ENCODE measurements at places on chromosomes 7 and 10.

- no peak for DNase-seq
Observed at GRCh38 chr7:2017481-2017891, 215.3 kb downstream of the MAD1L1 start.

GRCh38 chr7:13879994-13880686, 109.3 kb downstream of the ETV1 start:
- peak; percentile 82 for DNase-seq

DNA sequence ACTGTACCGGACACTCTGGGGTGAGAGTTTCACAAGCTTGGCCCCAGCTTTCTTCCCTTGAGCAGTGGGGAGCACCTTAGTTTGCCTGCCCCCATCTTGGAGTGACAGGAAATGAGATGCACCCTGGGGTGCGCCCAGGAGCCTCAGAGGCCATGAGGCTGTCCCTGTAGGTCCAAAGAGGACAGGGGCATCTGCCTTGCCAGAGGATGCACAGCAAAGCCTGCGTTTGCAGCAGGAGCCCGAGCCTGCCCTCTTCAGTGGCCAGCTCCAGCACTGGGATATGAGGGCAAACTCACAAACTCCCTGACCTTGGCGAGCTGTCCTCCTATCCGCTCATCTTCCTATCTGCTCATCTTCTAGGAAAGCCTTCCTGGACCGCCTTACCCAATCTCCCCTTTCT, 79.5 kb downstream of the PROSER2 start:
- DNase-seq = no peak

GRCh38 chr7:38928506-38928905, 19.5 kb upstream of the VPS41 start:
- DNase-seq = no peak

GRCh38 chr7:17580856-17581255, 282.4 kb downstream of the AHR start:
- DNase-seq = no peak

GRCh38 chr10:122981066-122981464, 864 bp downstream of the PSTK start:
- peak; percentile 60 for DNase-seq

- DNase-seq = peak; percentile 80
Observed at GRCh38 chr10:112919721-112920120, 30.3 kb upstream of the TCF7L2 start.

GRCh38 chr10:1545524-1545923, 191.8 kb downstream of the ADARB2 start:
- no peak for DNase-seq

GRCh38 chr7:96061009-96061408, 260.9 kb downstream of the SLC25A13 start:
- DNase-seq = no peak

GRCh38 chr7:124542476-124542875, 223.1 kb downstream of the GPR37 start:
- no peak for DNase-seq

DNA sequence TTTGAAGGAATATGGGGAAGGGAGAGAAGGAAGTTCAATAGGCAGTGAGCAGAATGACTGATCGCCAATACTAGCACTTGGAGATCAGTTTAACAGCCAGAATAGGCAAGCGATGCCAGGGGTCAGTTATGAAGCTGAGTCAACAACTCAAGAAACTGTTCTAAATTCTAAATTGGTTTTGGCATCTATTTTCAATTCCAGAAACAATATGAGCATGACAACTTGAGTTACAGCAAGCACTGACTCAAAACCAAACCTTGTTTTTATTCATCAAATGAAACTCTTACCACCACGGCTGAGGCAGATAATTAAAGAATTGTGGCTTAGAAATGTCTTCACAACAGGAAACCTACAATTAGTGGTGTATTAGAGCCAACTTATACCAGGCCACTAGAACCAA, 180.5 kb upstream of the ASAH2 start:
- DNase-seq = no peak

DNA sequence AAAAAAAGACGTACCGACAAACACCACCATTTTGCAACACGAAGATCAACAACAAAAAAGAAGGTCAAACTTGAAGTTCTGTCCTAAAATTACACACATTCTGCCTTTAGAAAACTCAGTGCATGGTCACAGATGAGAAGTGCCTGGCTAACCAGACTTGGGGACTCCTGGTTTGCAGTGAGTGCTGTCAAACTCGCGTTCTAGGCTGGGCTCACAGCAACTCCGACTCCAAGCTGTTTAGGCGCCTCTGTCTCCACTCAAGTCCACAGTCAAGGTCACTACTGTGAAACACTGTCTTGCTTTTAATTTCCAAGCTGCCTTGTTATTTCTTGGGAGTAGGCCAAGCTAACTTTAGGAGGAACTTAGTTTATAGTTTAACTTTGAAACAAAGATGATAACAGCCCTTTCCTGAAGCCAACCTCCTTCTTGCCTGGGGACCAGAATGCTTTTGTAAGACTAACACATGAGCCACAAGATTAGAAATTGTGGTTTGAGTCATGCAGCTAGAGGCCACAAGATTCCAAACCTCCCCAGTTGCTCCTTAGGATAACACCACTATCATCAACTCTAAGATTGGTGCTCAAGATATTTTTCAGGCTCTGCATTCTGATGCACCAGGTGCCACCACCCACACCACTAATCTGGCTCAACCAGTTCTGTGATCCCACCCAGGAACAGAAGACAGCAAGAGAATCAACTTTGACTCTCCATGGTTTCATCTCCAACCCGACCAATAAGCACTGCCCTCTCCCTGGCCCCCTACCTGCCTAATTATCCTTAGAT, 1.1 kb upstream of the DNAAF5 start:
- peak; percentile 80 for DNase-seq

DNA sequence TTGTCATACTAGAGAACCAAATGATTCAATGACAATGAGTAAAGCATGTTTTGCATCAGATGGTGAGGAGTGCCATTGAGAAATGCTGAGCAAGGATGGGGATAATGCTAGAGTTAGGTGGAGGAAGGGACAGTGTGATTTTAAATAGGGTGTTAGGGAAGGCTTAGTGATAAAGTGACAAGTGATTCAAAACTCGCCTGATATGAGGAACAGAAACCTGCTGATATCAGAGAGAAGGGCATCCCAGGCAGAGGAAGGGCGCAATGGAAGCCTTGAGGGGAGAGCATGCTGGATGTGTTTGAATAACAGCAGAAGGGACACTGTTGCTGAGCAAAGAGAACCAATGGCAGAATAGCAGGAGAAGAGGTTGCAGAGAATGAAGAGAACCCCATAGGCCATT, 196.2 kb downstream of the NRG3 start:
- no peak for DNase-seq

DNA sequence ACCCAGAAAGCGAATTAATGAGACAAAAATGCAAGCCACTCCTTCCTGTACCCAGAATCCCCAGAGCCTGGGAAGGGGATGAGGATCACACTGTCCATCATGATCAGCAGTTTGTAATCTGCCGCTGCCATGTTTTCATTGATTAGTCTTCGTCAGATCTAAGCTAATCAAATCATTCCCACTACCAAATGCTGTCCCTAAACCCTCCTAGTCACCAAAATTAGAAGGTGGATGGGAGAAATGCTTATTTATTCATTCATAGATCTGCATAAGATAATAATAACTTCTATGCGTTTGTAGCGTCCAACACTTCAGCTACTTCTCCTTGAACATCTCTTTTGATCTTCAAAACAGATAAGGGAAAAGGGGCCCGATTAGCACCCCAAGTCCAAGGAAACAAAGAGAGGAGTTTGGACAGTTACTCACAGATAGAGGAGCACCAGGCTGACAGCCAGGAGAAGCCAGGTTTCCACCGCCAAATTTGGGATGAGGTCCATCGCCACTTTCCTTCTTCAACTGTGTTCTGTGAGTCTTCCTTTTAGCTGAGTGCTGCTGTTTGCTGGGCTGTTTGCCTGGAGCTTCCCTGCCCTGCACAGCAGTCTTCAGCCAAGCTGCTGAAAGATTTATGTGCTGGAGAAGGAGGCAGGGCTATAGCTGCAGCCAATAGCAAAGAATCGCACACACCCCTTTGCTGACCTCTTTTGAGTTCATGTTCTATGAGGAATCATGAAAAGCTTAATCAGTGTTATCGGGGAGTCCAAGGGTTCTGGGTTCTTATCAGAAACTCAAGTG, at the start of gene CYP3A5:
Gene CYP3A5, minus strand, starts transcription at position 597 of the 792 bp plus-strand sequence. Its CDS starts 100 bp downstream, at position 497.
- peak; percentile 45 for DNase-seq

DNA sequence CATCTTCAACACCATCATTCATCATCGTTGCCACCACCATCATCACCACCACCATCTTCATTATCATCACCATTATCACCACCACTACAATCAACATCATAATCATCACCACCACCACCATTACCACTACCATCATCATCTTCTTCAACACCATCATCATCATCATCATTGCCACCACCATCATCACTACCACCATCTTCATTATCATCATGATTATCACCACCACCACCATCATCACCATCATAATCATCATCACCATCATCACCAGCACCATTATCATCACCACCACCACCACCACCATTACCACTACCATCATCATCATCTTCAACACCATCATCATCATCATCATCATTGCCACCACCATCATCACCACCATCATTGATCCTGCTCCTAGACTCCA, 112.7 kb downstream of the OAT start:
- no peak for DNase-seq

DNA sequence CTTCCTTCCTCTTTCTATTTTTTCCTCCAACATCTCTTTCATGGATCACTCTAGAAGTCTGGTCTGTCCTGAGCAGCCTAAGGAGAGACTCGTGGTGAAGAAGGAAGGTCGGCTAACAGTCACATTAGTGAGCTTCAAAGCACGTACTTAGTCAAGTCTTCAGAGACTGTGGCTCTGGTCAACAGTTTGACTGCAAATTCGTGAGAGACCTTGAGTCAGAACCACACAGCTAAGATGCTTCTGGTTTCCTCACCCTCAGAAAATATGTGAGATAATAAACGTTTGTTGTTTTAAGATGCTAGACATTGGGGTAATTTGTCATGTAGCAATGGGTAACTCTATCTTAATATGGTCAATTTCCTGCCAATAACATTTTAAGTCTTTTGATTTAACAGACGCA, 126.2 kb upstream of the LRRN3 start:
- DNase-seq = peak; percentile 64

GRCh38 chr10:31025142-31025541, 6.5 kb downstream of the ZNF438 start:
- DNase-seq = no peak

GRCh38 chr10:78700413-78700812, 368.4 kb upstream of the ZMIZ1 start:
- DNase-seq = no peak

DNA sequence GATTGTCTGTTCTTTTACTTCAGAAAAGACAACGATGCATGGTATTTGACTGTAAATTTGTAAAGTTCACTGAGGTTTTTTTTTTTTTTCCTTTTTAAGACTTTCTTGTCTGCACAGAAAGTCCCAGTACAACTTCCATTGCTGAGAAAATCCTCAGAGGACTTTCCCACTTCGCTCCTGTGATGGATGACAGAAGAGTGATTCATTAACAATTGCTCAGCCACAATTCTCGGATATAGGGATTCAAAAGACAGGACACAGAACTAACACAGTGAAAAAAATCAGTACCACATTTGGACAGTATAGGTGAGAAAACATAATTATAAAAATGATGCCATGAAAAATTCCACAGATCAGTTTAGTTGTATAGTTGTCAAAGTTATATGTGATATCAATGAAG, 48.0 kb downstream of the SEC23IP start:
- DNase-seq = no peak

DNA sequence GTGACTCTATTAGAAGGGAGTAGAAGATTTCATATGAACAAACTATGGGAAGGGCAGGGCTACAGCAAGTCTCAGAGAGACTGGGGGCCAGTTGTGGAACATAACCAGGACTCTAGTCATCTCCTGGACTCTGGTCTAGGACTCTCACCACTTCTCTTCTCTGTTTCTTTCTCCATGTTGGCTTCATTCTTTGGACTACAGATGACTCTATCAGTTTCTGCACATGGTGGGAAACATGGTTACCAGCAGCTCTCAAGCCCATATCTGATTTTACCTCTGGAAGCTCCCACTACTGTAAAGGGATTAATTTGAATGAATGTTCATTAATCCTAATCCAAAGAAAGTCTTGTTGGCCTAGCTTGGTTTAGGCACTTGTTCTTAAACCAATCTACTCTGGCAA, 84.7 kb downstream of the LRGUK start:
- DNase-seq = no peak

DNA sequence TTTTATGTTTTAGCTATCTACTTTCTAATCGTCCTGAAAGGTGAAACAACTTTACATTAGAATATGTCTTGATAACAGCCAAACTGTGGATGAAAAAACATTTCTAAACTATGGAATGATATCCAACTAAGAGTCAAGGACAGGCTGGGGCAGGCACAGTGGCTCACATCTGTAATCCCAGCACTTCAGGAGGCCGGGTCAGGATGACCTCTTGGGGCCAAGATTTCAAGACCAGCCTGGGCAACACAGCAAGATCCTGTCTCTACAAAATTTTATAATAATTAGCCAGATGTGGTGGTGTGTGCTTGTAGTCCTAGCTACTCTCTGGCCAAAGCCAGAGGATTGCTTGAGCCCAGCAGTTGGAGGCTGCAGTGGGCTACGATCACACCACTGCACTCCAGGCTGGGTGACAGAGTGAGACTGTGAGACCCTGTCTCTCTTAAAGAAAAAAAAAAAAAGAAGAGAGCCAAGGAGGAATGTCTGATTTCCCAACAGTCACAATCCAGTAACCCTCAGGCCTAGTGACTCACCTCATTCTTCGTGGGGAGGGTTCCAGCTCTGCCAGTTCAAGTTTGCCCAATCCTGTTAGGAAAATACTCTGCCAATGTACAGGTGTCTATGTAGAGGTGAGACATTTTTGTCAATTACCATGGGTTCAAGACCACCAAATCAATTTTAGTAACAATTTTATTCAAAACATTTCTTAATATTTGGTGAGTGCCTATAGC, 14.6 kb upstream of the FZD1 start:
- DNase-seq = peak; percentile 68

DNA sequence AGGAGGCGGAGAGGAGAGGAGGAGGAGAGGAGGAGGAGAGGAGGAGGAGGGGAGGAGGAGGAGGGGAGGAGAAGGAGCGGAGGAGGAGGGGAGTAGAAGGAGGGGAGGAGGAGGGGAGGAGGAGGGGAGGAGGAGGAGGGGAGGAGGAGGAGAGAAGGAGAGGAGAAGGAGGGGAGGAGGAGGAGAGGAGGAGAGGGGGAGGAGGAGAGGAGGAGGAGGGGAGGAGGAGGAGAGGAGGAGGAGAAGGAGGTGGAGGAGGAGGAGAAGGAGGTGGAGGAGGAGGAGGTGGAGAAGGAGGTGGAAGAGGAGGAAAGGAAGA, 15.5 kb upstream of the CRCP start:
- no peak for DNase-seq

Measured in HFFc6 (cell line).